A549 treated with Mapracorat at 1 μM for 4 hours (cell line): ENCODE measurements at places on chromosomes 3 and 15. TPM values are rescaled to one million over a fixed set of nuclear protein-coding genes. Genes with fewer than 3 reads are reported as not detected.

GRM2 gene
- 0.05 to 0.13 TPM in 2 of 5 replicates, not detected in the others for total RNA-seq

NTRK3 gene
- total RNA-seq, result 14.9 to 26.3 TPM (median 24.5 TPM) in 5 replicates

MLF1 gene
- total RNA-seq, result 21.4 to 27.3 TPM (median 25.5 TPM) in 5 replicates

ZNF592 gene
- total RNA-seq, result 16.0 to 21.5 TPM (median 21.0 TPM) in 5 replicates
